Anterior cingulate cortex (tissue), 58 donors: ENCODE measurements at places on chromosomes 12 and 14.
A peak's percentile ranks its signal among the peaks of the same experiment; 100 is the strongest.

DNA sequence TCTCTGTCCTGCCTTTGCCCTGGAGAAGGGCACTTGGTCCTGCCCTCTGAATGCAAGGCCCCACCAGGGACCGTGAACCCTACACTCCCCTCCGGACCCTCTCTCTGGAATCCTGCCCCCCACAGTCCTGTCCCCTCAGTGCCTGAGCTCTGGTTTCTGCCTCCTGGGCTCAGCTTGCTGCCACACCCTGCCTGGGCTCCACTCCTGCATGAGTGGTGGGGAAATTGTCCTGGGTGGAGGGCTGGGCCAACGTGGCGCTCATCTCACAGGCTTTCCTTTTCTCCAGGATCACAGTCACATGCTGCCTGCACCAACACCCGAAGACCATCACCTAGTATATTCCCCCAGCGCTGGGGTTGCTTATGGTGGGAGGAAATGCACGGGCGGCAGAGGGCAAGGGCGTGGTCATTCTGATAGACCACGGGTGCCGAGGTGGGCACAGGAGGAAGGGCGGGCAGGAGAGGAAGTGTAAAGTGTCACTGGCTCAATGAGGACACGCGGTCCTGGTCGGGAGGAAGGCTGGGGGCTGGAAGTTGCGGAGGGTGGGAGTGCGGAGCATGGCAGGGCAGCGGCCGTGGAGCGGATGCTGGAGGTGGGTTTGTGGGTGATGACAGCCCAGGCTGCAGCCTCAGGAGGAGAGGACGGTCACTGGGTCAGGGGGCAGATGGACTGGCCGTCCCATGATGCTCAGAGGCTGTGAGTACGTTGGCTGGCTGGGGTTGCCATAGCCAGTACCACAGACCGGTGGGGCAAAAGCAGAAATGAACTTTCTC is 99.5 kb downstream of the KIF26A start:
- no peak for DNase-seq

DNA sequence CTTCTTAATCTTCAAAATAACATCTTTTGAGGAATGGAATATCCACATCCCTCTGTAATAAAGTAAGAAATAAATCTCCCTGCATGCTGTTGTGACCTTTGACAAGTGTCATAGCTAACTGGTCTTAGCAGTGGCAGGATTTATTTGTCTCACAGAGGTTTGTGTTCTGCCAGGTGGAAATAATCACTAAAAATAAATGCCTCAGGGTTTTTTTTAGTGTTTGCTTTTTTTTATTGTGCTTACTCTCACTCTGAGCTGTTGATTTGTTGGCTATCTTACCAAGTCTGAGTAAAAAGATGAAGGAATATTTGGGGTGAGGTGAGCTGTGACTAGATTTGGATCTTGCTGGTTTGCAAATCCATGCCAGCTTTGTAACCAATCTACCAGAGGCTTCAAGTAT is 285.4 kb downstream of the ALG10B start:
- DNase-seq, result no peak

DNA sequence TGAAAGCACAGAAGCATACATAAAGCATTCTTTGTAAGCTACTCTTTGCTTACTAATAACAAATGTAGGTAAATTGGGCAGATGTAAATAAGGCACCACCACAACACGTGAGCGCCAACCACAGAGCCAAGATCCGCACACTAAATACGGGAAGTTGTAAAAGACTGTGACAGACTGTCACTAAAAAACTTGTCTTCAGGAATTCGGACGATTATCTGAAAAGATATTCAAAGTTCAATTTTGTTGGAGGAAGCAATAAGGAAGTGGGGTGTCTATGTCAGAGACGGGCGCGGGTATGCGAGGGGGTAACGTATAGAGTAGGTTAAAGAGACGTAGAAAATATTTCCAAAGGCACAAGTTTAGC is 1.5 kb upstream of the HSP90B1 start:
- no peak for DNase-seq

DNA sequence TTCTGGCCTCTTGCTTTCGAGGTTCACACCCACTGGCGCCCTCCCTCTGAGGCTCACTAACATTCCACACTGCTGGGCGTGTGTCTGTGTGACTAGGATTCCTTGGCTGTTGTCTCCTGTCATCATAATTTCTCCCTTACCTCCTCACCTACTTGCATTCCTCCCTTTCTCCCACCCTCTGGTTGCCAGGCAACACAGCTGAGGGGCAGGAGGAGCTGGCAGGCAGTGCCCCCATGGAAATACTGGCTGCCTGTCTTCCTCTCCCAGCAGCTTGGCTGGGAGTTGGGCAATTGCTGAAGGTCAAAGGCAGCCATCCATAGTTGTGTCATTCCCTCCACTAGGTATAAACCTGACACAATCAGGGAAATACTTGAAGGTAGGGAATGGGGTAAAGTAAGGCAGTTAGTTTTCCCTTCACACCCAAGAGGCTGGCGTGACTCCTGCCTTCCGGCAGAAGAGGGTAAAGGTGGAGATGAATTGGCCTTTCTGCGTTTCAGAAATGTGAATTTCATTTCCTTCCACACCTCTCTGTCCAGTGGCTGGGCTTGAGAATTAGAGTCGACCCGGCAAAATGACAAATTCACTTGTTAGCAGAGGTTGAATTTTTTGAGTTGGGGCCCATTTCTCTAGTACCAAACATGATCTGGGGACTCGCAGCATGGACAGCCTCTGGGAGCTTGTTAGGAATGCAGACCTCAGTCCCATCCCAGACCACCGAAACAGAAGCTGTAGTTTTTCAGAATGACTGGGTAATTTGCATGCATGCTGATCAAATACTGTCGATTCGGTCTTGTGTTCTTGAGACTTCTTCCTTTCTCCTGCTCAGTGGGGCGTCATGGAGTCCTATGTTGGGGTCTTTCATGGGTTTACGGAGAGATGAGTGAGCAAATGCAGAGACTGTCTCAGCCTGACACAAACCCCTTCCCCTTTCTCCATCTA is 24.3 kb upstream of the EMP1 start:
- no peak for DNase-seq

DNA sequence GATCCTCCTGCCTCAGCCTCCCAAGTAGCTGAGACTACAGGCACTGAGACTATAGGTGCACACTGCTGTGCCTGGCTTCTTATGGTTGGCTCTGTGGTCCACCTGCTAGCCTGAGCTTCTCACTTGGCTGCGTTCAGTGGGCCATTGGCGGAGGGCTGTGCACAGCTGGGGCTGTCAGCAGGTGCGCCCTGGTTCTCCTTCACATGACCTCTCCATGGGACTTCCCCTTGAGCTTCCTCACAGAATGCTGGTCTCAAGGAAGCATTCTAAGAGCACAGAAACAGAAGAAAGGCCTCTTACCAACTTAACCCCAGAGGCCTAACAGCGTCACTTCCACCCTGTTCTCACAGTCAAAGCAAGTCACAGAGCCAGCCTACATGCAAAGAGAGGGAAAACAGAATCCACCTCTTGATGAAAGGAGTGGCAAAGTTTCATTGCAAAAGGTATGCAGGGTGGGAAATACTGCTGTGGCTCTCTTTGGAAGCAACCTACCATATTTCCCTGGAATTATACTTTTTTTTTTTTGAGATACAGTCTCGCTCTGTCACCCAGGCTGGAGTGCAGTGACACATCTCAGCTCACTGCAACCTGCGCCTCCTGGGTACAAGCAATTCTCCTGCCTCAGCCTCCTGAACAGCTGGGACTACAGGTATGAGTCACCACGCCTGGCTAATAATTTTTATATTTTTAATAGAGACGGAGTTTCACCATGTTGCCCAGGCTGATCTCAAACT is 9.3 kb downstream of the RILPL2 start:
- DNase-seq, result no peak

- DNase-seq, result peak; percentile 51
Measured at GRCh38 chr14:28751467-28752058, 15.0 kb upstream of the FOXG1 start.

DNA sequence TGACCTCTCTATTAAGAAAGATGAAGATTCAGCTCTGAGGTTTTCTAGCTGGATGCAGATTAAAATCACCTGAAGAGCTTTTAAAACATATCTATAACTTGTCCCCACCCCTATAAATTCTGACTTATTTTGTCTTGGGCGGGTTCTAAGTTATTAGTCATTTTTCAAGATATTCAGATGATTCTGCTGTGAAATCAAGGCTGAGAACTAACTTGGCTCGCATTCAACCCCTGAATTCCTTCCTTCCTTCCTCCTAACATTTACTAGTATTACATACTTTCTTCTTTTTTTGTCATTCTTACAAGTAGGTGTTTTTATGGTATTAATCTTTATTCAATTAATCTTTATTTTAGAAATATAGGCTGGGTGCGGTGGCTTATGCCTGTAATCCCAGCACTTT is 55.4 kb downstream of the SSPN start:
- DNase-seq, result no peak

DNA sequence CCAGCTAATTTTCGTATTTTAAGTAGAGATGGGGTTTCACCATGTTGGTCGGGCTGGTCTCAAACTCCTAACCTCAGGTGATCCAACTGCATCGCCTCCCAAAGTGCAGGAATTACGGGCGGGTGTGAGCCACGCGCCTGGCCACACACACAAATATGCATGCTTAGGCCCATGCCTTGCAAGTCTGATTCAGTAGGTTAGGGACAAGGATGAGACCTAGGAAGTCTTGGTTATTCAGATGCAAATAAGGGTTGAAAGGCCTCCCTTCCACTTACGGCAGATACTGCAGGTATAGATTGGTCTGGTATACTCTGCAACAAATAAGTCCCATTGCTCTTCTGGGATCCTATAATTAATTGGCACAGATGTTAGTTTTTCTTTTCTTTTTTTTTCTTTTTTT is 32.9 kb downstream of the TXNRD1 start:
- no peak for DNase-seq

DNA sequence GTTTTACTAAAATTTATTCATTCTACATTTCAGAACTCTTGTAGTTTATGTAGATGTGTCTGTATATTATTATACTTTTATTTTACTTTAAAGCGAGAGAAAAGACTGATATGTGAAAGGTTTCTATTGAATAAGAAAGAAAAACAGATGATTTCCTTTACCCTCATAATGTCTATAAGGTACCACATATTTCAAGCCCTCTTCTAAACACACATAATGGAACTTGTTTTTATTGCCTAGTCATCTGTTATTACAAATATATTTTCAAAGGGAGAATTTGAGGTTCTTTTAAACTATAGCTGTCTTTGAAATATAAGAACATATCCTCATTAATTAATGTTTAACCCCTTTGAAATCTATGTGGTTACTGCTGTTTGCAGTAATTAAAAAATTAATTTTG is 34.5 kb downstream of the NAV3 start:
- no peak for DNase-seq

GRCh38 chr14:49897965-49898364 is 5.1 kb downstream of the ARF6 start:
- DNase-seq, result no peak

DNA sequence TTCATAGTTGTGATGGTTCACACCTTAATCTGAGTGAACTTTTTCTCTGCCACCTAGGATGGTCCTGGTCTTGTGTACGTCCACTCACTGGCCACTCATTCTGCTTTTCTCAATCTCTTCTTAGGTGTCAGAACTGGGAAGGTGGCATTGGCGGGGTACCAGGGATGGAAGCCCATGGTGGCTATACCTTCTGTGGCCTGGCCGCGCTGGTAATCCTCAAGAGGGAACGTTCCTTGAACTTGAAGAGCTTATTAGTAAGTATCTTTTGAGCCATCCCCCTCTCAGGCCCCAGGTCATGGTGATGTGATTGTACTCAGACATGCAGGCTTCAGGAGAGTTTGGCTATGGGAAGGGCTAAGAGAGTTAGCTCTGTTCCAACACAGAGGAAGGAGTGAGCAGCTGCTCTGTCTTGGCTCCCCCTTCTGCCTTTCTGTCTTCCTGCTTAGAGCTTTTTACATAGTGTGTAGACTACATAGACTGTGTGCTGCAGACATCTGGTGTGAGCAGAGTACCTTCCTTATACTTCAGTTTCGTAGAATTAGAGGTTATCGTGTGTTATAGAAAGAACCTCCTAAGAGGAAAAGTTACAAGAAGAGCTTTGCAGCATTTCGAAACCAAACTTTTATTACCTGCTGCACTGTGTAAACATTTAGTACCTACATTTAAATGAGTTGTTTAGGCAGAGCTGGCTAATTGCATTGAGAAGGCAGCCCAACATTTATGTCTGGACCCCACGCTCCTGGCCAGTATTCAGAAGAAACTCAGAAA is 54.2 kb downstream of the FNTB start:
- no peak for DNase-seq

DNA sequence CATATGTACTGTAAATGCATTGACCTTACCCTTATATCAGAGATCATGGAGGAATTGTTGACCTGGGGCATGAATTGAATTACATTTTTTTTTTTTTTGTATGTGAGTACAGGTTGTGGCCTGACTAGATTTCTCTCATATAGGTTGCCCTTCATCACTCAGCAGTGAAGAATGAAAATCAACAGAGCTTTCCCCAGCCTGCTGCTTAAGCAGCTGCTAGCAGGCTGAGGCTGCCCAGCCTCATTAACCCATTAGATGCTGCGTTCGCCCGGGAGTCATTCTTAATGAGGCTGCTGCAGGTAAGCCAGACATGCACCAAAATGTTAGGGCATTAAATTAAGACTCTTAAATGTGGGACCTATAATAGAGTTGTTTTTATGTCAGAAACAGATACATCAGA is 236.0 kb downstream of the ETNK1 start:
- DNase-seq, result no peak

- no peak for DNase-seq
Measured at GRCh38 chr14:33590891-33591630, 359.8 kb downstream of the EGLN3 start.

- DNase-seq, result no peak
Measured at GRCh38 chr12:53185582-53186153, 4.9 kb upstream of the CSAD start.

GRCh38 chr12:54442961-54443360 is 23.9 kb upstream of the ITGA5 start:
- no peak for DNase-seq

DNA sequence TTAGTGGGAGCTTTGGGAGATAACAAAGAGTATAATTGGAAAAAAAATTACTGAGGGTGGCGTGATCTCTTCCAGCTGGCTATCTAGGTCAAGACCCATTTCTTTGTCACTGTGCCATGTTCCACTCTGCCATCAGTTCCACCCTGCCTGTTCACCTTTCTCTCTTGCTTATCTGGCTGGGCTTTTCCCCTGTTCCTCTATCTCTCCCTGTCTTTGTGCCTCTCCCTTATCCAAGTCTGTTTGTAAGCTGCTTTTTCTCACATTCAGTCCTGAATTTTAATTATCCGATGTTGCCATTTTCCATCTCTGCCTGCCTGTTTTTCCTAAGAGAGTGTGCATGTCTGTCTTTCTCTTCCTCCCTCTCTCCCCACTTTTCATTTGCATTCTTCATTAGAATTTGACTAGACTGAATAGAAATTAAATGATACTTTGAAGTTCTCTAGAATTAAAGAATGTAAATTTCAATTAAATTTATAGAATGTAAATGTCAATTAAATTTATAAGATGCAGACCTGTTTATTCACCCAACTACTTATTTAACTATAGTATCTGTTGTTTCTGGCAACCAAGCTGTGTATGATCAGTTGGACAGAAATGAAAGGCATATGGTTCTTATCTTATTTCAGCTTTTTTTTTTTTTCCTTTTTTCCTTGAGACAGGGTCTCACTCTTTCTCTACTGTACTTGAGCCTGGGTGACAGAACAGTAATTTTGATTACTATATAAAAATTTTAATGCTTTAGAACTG is 40.9 kb upstream of the A2ML1 start:
- DNase-seq, result no peak
